ENCODE measurements at places on chromosomes 3 and 15.

DNA sequence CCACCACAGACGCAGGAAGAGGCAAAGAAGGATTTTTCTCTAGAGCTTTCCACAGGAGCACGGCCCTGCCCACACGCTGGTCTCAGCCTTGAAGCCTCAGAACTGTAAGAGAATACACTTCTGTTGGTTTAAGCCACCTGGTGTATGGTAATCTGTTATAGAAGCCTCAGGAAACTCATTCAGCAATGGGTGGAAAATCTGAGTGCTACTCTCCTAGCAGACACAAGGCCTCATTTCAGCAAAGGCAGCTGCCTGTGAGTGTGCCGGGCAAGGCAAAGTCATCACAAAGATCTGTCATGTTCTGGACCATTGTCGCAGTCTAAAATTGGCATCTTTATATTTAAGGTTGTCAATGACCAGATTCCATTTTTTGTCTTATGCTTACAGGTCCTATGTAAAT is 31.0 kb downstream of the ATP10A start:
- DNase-seq = no peak

GRCh38 chr3:52333869-52334557 is 17.9 kb downstream of the DNAH1 start:
- DNase-seq = no peak

DNA sequence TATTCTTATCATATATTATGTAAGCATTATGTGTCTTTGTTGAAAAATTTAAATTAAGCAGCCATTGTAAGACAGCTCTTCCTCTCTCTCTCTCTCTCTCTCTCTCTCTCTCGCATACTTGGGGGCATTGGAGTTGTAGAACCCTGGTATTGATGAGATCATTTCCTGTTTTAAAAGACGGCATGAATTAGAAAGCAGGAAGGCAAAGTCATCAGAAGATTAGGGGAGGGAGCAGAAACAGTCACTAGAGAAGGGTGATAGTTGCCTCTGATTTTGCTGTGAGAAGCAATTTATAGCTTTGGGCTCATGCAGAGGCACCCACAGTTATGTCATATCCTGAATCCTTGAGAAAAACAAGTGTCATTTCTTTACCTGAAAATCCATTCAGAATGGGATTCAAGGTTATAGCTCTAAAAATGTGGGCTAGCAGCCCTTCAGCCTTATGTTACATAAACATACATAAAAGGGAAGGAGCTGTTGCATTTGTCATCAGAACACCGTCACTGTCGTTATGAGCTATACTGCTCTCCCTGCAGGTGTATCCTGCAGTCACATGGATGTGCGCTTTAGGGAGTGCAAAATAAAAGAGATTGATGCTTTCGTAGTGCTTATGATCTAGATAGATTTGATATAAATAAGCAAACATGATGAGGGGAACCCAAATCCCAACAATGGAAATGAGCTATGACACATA is 213.8 kb downstream of the NR1D2 start:
- DNase-seq = no peak

DNA sequence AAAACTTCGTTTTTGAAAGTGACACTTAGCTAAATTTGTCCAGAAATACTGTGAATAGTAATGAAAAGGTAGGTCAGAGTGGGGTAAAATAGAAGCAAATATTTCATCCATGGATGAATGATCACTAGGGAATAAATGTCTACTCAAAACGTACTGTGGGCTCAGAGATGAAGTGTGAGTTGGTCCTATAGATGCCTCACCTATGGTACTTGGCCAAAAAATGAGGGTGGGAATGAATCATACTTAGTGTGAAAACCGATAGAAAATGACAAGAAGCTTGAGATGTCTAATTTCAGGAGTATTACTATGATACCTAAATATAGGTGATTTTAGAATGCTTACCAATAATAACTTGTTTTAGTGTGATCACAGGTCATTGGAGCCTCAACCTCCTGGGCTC is 155.9 kb downstream of the GMNC start:
- DNase-seq = no peak

- DNase-seq = no peak
Measured at GRCh38 chr15:22831473-22831872, 7.0 kb upstream of the NIPA2 start.

GRCh38 chr15:73284090-73284716 is 84.6 kb downstream of the HCN4 start:
- no peak for DNase-seq

- DNase-seq = no peak
Measured at GRCh38 chr15:37053166-37053565, 47.2 kb downstream of the MEIS2 start.

DNA sequence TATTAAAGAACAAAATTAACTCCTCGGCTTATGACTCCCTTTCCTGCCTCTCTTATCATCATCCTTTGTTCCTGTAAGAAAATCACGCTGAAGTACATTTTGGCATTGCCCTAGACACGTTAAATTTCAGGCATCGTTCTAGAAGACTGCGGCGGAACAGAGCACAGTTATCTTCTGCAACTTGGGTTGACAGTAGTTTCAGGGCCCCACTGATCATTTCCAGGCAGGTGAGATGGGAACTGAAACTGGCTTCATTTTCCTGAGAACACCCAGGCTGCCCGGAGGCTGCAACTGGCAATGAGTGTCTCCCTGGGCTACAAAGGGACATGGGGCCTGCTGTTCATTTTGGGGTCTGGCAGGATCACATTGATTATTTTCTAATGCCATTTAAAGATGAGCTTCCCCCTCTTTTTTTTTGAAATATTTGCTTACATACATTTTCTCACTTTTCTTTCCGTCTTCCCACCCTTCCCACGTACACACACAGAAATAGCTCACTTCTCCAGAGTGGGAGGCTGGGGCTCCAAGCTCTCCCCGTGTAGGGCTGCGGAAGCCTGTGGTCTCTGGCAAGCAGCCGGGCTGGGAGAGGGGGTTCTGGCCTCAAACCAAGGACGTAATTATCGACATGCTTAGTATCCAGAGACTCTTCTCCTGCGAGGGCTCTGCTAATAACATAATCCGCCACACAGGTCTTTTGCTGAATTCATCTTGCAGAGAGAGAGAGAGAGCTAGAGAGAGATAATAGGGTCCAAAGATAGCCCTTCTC is 267.4 kb downstream of the ABHD5 start:
- DNase-seq = no peak

DNA sequence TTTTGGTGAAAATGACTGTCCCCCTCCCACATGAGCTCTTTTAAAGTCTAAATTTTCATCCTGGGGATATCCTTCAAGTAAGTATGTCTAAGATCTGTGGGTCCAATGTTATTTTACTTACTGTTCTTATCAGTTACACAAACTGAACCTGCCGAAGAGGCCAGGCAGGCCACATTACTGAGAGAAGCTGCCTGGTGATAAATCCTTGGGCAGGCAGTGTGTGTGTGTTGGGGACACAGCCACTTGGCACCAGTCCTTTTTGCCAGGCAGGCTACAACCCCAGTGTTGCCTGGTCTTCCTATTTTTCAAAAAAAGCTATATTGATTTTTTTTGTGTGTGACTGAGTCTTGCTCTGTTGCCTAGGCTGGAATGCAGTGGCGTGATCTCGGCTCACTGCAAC is 50.6 kb upstream of the RASA2 start:
- DNase-seq = no peak

- DNase-seq = peak; percentile 62
Measured at GRCh38 chr3:66195347-66195783, 25.4 kb upstream of the SLC25A26 start.

DNA sequence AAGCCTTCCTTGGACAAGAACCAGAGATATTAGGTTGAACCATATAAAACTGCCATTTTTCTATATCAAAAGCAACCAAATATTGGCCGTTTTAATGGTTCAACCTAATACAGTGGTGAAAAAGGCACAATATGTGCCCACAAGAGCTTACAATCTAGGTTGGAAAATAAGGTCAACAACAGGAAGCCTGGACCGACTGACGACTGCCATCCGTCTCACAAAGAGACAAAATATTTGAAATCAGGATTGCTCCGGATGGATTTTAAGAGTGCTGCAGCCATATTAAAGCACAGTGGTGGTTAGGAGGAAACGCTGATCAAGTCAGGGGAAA is 1.4 kb downstream of the AHSG start:
- DNase-seq = no peak

- peak; percentile 18 for DNase-seq
Measured at GRCh38 chr3:160486459-160486869, 36.9 kb upstream of the TRIM59 start.

- no peak for DNase-seq
Measured at GRCh38 chr3:171028025-171028778, 1.7 kb upstream of the SLC2A2 start.

- no peak for DNase-seq
Measured at GRCh38 chr15:55619783-55620182, 31.6 kb upstream of the PYGO1 start.

GRCh38 chr3:110272525-110272924 is 799.1 kb upstream of the NECTIN3 start:
- no peak for DNase-seq

- no peak for DNase-seq
Measured at GRCh38 chr3:169022457-169022856, 641.1 kb downstream of the MECOM start.

GRCh38 chr15:72202801-72203506 is 5.4 kb upstream of the GRAMD2A start:
- no peak for DNase-seq

GRCh38 chr3:21672303-21672702 is 78.7 kb downstream of the ZNF385D start:
- DNase-seq = no peak

DNA sequence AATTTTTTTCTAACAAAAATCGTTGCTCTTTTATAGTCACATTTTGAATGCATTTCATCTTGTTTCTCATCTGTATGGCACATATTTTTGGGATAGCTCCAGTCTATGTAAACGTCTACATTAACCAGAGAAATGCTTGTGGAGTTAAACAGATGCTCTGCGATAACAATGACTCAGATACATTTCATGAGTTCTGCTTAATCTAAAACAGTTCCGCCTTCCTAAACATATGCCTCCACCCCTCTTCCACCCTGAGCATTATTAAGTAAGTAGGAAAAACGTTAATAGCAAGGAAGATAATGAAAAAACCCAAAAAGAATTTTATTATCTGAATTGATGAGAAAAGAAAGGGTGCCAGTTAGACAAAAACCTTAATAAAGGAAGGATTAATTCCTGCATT is 396.1 kb downstream of the TUSC7 start:
- no peak for DNase-seq

DNA sequence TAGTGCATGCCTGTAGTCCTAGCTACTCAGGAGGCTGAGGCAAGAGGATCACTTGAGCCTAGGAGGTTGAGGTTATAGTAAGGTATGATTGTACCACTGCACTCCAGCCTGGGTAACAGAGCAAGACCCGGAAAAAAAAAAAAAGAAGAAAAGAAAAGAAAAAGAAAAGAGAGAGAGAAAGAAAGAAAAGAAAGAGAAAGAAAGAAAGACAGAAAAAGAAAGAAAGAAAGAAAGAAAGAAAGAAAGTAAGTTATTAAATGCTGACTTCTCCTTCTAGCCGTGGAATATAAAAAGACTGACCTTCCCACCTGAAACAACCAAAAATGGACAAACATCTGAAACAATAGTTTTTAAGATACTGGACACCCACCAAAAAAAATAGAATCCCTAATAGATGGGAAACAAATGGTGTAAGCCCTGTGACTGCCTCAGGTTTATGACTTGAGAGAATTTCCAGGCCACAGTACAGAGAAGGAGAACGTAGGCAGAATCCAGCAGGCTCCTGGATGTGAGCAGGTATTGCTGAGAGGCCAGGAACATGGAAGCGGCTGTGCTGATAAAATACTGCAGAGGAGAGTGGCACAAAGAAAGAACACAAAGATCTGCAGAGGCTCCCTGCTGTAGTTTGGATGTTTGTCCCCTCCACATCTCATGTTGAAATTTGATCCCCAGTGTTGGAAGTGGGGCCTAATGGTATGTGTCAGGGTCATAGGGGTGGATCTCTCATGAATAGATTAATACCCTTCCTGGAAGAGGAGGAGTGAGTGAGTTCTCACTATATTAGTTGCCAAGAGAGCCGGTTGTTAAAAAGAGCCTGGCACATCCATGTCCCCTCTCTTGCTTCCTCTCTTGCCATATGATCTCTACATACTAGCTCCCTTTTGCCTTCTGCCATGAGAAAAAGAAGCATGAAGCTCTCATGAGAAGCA is 41.8 kb upstream of the PRSS50 start:
- DNase-seq = no peak

DNA sequence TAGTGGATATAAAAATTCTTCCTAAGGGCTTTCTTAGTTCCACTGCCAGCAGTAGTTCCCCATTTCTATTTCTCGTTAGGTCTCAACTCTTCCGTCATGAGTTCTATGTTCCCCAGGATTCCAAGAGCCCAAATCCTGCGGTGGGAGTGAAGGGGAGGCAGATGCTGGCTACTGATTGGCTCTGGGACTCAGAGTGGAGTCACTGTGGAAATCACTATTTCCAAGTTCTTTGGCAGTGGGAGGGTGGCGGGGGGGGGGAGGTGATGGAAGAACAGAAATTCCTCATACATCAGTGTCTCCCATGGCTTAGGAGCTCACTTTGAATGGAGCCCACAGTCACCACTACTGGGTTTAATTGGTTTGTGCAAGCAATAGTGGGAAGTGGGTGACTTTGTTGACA is 5.6 kb downstream of the CCR1 start:
- no peak for DNase-seq

GRCh38 chr3:167184511-167184910 is 195.6 kb downstream of the ZBBX start:
- DNase-seq = no peak

GRCh38 chr3:41987627-41988026 is 25.7 kb upstream of the ULK4 start:
- no peak for DNase-seq

GRCh38 chr3:46168583-46169345 is 39.3 kb downstream of the CCR1 start:
- no peak for DNase-seq

DNA sequence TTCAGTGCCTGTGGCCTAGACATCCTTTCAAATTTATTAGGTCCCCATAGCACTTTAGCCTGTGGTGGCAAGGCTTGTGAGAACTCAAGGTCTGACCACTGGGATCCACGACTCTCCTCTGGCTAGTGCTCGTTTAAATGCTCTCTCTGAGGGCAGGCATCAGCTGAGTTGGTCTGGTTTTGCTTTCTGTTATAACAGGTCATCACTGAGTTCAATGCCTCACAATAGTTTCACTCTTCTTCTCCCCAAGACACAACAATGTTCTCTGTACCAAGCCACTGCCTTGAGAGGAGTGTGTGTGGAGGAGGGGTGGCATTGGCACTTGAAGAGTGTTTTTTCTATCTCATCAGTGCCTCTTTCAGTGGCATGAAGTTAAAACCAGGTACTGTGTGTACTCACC is 7.6 kb downstream of the OR5K4 start:
- DNase-seq = no peak

GRCh38 chr3:38297947-38298711 is 16.0 kb downstream of the SLC22A14 start:
- DNase-seq = peak; percentile 15

- no peak for DNase-seq
Measured at GRCh38 chr15:91316126-91316525, 216.1 kb downstream of the SV2B start.

All from HCT116 (cell line).